AG09319 (cell line): ENCODE measurements at places on chromosomes 2 and 18.
A peak's percentile ranks its signal among the peaks of the same experiment; 100 is the strongest.

DNA sequence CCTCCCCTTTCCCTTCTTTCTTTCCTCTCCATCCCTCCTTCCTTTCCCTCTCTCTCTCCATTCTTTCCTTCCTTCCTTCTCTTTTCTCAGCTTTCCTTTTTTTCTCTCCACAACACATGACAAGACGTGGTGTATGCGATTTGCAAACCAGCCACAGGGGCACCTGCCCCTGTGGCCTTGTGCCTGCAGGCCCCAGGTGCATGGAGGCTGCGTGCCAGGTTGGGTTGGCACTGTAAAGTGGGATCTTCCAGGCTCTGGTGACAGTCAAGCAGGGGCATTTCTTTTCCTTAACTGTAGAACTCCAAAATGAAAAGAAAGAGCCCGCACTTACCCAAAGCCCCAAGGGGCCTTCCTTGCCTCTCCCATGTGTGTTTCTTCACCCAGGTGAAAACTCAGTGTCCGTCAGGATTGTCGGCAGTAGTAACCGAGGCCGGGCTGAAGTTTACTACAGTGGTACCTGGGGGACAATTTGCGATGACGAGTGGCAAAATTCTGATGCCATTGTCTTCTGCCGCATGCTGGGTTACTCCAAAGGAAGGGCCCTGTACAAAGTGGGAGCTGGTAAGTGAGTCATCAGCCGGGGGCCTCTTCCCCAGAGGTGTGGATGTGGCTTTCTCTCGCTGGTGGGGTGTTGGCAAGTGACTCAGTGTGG lies 50.9 kb downstream of the MARCO start:
- DNase-seq = no peak

DNA sequence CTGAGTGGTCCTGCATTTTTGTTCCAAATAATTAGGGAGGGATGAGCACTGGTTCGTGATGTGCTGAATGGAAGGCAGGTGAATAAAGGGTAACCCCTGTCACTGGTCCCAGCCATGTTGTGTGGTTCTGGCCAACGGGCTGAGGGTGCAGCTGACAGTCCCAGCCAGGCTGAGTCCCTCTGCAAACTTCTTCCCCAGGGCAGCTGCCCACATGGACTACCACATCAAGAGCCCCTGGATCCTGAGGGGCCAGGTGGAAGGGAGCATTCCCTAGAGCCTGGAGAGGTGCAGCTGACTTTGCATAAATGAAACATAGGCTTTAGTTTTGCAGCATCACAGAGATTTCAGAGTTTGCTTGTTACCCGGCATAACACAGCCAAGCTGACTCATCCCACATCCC lies 219.8 kb upstream of the MYT1L start:
- DNase-seq = no peak

DNA sequence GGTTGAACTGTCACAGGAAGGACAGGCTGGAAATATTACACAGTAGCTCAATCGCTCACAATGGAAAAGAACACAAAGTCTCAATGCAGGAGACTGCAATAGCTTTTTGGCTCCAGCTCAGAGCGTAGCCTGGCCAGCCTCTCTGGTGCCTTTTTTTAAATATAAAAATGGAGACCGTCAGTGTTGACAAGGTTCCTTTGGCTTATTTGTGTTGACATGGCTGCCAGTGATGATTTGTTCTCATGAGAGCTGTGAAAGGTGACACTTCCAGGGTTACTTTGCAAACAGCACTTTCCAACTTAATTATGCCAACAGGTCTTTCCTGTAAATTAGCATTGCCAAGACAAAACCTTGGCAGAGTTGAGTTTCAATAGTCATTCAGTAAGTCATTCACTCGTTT lies 70.8 kb downstream of the KCNE4 start:
- DNase-seq = no peak

- DNase-seq = no peak
Observed at GRCh38 chr2:141946016-141946415, 184.8 kb downstream of the LRP1B start.

DNA sequence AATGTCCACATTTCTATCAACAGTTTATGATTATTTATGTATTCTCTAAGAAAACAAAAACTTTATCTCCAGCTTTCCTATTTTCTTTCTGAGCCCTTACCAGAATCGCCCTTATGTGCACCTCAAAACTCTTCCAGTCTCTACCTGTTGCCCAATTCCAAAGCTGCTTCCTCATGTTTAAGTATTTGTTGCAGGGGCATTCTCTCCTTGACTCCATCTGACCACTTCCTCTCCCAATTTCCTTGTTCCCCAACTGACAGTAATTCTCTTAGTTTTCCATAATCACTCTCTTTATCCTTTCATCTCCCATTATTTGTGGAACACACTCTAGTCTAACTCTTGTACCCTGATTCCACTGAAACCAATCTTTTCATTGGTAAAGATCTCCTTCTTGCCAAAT lies 105.4 kb upstream of the RBBP8 start:
- DNase-seq = no peak

GRCh38 chr2:100317634-100318033 lies 4.7 kb downstream of the LONRF2 start:
- DNase-seq = no peak

- DNase-seq = no peak
Observed at GRCh38 chr2:122191331-122191730, 435.9 kb downstream of the TSN start.

DNA sequence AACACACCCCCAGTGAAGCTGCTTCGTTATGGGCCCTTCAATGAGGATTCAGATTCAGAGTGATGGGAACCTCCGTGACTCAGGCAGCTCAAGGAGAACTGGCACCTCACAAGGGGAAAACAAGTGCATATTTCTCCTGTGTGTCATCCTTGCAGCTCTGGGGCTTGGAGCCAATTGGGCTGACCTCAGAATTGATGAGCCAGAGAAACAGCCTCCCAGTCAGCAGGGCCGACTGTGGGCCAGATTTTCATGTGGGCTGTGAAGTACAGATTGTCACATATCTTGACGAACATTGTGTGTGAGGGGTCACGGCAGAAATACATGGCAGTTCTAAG lies 189.6 kb upstream of the SP5 start:
- peak; percentile 79 for DNase-seq

DNA sequence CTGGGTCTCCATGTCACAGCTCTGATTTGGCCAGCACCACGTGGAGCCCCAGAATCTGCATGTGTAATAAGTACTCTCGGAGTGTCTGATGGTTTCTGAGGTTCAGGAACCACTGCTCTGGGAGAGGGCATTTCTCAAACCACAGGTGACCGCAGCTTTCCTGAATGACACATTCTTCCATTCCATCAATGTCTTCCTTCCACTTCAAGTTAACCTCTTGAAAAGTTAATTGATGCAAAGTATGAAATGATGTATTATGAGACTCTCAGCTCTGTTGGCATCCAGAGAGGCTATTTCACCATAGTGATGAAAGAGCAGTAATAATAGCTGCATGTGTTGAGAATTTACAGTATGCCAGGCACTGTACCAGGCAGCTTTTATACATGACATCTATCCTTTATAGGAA lies 61.3 kb upstream of the CRIM1 start:
- DNase-seq = no peak

- DNase-seq = no peak
Observed at GRCh38 chr18:10565835-10566234, 40.0 kb downstream of the NAPG start.

- DNase-seq = no peak
Observed at GRCh38 chr2:109085912-109086742, 42.9 kb upstream of the SH3RF3 start.

DNA sequence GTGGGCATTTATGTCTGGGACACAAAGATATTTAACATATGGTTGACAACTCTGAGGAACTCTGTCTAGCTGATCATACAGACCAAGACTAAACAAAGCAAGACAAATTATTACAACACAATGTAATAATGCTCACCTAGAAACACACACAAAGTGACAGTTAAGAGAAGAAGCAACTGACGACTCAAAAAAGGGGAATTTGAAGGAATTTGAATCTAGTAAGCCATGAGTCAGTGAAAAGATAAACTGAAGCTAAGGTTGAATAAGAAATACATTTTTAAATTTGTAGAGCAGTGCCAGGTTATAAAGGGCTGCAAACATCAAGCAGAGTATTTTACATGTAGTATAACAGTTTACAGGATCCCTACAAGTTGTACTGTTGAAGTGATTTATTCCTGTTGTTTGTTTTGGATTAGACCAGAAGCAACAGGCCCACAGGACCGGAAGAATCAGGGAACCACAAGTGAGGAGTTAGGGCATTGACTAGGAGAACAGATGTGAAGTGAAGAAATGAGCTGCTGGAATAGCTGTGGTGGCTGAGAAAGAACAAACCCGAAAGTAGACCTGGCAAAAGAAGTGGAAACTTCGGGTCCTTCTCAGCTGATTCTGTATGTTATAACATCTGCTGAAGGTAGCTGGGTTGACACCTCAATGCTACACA lies 35.6 kb downstream of the IFIH1 start:
- DNase-seq = no peak

DNA sequence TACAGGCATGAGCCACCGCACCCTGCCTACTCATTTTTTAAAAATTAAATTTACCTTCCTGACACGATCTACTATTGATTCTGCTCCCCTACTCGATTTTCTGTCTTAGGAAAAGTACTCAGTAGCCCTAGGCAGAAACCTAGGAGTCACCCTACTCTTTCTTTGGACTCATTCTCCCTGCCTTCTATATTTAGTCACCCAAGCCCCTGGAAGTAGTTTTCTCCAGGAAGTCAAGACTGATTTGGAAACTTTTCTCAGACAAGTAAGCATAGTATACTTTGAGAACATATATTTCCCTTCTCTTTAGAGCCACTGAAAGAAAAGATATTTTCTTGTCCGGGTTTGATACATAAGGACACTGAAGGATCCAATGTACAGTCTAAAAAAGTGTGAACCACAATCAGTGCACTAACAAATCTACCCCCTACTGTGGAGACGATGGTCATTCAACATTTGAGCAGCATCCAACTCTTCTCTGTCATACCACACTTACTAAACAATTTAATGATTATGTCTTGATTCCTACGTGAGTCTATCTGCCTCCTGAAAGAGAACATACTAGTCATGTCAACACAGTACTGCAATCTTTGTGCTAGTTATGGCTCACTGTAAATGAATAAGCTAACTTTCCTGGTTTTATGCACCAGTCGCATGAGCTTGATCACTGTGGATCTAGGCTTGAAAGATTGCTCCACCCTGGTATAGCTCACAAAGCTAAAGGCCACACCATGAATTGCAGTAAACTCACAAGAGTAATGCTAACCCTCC lies 19.8 kb downstream of the YWHAQ start:
- DNase-seq = no peak

DNA sequence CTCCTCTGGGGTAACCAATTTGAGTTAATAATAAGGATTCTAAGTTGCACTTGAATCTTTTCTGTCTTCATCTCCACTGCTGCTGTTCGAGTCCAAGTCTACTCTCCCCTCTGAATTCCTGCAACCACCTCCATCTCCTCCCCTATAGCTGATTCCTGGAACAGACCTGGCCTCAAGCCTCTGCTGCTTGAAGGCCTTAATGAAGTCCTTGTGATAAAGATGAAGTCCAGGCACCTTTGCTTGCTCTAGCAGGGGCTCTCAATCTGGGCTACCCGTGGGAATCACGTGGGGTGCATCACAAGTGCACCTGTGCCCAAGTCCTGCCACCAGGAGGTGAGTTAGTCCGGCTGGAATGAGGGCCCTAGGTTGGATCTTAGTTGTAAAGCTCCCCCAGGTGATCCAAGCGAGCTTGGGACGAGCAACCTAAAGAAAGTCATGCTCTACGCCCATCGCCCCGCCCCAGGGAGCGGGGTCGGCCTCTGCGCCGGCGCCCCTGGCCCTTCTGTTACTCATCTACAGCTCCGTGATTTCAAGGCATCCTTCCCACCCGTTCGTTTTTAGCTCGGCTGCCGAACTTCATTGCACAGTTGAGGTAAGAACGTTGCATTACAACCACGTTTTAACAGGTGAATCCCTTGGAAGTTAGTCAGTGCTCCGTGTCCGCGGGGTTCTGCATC lies 905 bp upstream of the IAH1 start:
- no peak for DNase-seq

DNA sequence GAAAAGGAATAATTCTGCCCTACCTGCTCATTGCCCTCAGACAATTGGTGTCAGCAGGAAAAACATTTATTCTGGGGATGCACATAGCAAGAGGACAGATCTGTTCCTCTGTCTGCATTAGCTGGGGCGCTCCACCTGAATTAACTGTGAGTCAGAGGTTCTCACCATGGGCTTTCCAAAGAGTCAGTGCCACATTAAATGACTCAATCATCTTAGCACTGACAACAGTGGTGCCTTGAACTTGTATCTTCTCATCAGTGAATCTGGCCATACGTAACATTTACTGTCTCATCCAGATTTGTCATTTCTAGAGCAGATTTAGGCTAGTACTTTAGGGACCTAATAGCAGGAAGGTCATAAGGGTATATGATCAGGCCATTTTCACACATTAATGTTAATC lies 358.1 kb upstream of the CRIM1 start:
- DNase-seq = no peak

GRCh38 chr2:46985512-46985911 lies 69.9 kb upstream of the MCFD2 start:
- no peak for DNase-seq

GRCh38 chr2:20501974-20502373 lies 55.1 kb downstream of the RHOB start:
- DNase-seq = peak; percentile 95

DNA sequence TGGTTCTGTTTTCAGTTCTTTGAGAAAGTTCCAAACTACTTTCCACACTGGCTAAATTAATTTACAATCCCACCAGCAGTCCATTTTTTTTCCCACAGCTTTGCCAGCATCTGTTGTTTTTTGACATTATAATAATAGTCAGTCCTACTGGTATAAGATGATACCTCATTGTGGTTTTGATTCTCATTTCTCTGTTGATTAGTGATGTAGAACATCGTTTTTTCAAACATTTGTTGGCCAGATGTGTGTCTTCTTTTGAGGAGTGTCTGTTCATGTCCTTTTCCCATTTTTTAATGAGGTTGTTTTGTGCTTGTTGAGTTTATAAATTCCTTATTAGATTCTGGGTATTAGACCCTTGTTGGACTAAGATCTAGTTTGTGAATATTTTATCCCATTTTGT lies 376.8 kb upstream of the NT5C1B start:
- peak; percentile 40 for DNase-seq

DNA sequence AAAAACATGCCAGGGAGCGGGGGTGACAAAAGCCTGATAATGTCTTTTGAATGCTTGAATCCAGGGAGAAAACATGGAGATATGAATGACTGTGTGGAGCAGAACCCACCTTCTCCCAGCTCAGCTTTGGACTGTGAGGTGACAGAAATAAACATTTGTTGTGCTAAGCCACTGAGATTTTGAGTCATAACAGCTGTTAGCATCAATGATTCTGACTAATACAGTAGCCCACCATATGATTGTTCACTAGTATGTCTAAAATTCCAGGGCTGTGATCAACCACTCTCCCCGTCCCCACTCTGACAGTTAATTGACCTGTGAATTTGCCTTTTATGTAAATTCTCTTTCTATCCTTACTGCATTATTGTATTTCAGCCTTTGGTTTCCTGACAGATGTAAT lies 69.1 kb downstream of the PDK1 start:
- DNase-seq = no peak

DNA sequence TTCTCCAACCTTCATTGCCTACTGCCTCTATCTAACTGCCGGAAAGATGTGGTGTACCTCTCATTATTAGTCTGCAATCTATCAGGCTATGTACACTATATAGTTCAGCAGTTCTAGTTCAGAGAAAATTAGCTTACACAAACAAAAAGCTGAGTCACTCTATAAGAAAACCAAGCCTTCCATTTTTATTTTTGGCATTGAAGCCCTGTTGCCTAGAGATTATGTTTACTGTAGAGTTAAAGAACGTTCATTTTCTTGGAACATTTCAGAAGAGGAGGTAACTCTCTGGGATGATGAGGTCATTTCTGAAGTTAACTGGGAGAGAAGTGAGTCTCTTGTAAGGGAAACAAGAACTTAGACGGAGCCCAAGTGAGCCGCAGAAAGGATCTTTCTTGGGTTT lies 133.5 kb downstream of the FAM124B start:
- peak; percentile 77 for DNase-seq
